ENCODE measurements at places on chromosomes 6 and 20. TPM values are rescaled to one million over a fixed set of nuclear protein-coding genes. Genes with fewer than 3 reads are reported as not detected.

- ATAC-seq: peak; percentile 46
Observed at GRCh38 chr20:40991181-40991889, 37.3 kb upstream of the TOP1 start.

- no peak for ATAC-seq
Observed at GRCh38 chr6:105317607-105318533, 85.0 kb downstream of the PREP start.

The NEU1 gene
- total RNA-seq: 30.0 TPM

The SAMD10 gene
- total RNA-seq: 0.77 TPM

GRCh38 chr6:113855500-113856374 lies 1.4 kb upstream of the MARCKS start:
- no peak for ATAC-seq

DNA sequence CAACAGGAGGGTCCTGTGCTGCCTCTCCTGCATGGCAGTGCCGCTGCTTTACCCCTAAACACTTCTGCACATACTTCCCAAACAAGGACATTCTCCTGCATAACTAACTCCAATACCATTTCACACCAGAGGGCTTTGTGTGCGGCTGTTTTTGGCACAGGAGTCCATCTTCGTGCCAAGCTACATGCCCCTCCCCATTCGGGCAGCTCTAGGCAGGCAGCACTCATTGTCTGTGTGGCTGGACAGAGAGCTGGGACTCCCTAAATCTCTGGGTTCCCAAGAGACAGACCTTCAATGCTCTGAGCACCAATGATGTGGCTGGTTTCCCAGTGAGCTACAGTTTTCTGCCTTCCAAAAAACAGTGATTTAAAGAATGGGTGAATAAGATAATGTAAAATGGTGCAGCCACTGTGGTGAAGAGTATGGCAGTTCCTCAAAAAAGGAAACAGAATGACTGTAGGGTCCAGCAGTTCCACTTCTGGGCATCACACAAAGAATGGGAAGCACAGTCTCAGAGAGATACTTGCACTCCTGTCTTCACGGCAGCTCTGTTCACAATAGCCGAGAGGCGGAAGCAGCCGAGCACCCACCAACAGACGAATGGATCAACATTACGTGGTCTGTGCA lies 80.3 kb upstream of the DUSP22 start:
- ATAC-seq: no peak

The ADGRF5 gene
- total RNA-seq: 11.7 TPM

DNA sequence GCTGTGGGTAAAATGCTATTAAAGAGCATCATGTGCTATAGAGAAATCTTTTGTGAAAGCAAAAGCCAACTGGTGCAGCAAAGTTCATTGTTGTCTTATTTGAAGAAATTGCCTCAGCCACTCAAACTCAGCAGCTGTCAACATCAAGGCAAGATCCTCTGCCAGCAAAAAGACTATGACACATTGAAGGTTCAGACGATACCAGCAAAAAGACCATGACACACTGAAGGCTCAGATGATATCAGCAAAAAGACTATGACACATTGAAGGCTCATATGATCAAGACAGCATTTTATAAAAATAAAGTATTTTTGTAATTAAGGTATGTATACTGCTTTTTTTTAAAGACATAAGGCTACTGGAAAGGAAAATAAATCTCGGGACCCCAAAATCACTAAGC lies 118.4 kb upstream of the RUNX2 start:
- ATAC-seq: no peak

GRCh38 chr20:2879146-2879545 lies 5.9 kb downstream of the PTPRA start:
- ATAC-seq: peak; percentile 36

The ENPP3 gene
- total RNA-seq: 1.5 TPM

DNA sequence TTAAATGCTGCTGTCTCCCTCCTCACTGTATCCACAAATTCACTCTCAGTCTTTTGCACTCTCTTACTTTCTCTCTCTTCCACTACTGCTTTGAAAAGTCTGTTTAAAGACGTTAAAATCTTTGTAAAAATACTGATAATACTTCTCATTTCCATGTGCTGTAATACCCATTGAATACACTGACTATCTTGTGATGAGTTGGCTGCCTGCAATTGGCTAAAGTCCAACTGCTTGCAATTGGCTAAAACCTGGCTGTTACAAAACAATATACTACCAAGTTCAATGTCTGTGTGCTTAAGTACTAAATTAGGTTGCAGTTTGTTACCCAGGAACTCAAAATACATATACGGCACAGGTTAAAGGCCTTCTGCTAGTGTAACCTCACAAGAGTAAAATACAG lies 264.8 kb downstream of the THBS2 start:
- peak; percentile 43 for ATAC-seq

The ARMC2 gene
- total RNA-seq: 3.6 TPM

The LCA5 gene
- total RNA-seq: 8.9 TPM

The CTAGE9 gene
- not detected for total RNA-seq

- peak; percentile 17 for ATAC-seq
Observed at GRCh38 chr6:125597411-125598253, 151.8 kb upstream of the HEY2 start.

GRCh38 chr20:45339799-45340198 lies 8.4 kb downstream of the SDC4 start:
- no peak for ATAC-seq

DNA sequence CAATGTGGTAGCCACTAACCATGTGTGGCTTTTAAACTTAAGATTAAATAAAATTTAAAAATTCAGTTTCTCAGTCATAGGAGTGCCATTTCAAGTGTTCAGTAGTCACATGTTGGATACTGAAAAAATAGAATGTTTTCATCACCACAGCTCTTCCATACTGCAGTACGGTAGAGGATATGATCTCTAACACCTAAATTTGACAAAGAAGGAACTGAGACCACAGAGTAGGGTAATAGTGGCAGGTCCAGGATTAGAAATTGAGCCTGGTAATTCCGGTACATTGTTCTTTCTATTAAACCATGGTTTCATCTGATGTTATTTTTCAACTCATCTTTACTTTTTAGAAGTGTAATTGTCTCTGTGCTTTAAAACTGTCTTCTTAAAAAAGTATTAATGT lies 104.0 kb downstream of the CD2AP start:
- no peak for ATAC-seq

- no peak for ATAC-seq
Observed at GRCh38 chr6:144667532-144668503, 382.7 kb downstream of the UTRN start.

DNA sequence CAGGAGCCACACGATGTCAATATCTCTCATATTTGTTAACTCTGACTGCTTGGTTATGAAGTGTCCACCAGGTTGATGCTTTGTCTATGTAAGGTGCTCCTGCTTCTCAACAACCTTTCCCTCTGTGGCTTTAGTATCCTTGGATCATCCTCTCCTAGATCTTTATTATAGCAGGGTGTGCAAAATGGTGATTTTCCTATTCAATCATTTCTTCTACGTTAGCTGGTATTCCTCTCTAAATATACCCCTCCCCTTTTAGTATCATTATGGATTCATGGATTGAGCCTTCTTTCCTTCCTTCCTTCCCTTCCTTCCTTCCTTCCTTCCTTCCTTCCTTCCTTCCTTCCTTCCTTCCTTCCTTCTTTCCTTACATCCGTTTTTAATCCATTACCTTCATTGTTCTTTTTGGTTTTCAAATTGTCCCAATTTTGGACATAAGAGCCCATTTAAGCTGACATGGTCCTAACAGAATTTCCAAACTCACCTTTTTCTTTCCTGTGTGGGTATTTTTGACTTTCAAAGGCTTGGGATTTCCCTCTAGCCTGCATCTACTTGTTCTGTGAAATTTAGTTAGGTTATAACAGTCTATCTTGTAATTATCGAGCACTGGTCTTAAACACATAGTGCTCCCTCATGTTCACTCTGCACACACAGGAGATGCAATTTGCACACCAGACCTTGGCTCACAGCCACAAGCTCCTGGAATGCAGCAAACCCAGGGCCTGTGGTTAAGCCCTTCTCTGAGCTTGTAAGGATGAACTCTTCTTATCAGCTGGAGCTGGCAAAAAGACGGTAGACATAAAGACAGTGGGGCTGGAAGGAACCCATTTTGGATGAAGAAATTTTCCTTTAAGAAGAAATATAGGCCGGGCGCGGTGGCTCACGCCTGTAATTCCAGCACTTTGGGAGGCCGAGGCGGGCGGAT lies 109.9 kb downstream of the SLC24A3 start:
- ATAC-seq: no peak

The CALHM5 gene
- 6.0 TPM for total RNA-seq

The RAET1L gene
- total RNA-seq: 0.62 TPM

The CDH26 gene
- total RNA-seq: 1.1 TPM

DNA sequence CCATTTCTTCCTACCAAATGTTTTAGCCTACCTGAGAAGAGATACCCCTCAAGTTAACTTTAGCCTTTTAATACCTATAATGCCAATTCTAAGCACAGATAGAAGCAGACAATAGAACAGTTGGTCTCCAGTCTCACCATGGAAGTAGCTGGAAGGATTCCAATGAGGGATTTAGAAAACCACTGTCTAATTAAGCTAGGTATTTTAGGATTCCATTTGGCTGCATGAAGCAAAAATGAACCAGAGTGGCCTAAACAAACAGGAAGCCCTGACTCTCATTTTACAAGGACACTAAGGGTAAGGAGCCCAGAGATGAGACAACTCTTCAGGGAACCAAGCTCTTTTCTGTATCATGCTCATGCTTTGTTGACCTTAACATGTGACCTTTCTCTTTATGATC lies 199.2 kb downstream of the ALDH8A1 start:
- no peak for ATAC-seq

The TBC1D22B gene
- 9.2 TPM for total RNA-seq

- no peak for ATAC-seq
Observed at GRCh38 chr6:142938510-142938909, 6.5 kb downstream of the HIVEP2 start.

DNA sequence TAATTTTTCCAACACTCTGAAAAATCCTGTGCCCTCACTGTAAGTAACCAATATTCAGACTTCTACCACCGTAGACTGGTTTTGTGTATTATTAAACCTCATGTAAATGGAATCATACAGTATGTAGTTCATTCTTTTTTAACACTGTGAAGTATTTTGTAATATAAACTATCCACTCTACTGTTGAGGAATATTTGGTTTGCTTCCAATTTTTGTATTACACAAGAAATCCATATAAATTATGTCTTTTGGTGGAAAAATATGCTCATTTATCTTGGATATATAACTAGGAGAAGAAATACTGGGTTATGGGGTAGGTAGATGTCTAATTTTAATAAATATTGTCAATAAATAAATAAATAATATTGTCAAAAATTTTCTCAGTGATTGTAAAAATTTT lies 116.8 kb downstream of the CHD6 start:
- ATAC-seq: no peak

- ATAC-seq: no peak
Observed at GRCh38 chr6:82976179-82976578, 89.5 kb downstream of the UBE3D start.

DNA sequence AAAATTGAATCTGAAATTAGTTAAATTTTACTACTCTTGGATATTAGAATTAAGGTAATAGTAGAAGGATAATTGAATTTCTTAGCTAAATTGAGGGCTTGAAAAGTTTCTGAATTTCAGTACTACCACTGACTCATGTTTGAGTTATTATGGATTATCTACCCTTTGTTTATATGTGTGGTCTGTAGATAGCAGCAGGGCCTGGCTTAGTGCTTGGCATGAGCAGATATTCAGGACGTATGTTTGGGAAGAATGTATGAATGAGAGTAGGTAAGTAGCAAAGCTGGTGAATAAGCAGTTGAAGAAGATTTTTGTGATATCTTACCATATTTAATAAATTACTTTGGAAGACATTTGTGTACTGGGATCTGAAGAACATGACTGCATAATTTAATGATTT lies 152.7 kb downstream of the MACROD2 start:
- ATAC-seq: no peak

GRCh38 chr6:16903470-16903869 lies 142.2 kb upstream of the ATXN1 start:
- no peak for ATAC-seq

DNA sequence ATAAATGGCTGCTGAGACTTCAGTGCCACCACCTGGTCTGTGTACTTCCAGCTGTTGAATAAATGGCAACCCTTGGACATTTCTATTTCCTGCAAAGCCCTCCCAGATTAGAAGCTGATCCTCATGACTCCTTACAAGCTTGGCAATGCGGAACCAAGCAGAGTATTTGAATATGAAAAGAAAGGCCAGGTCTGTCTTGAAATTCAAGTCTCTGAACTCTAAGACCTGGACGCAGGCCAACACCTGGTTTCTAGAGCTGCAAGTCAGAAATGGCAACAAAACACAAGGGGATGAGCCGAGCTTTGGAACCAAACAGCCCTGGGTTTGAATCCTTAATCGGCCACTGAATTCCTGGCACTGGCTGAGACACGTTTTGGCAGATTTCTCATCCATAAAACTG lies 353.4 kb downstream of the PTPRT start:
- ATAC-seq: no peak

DNA sequence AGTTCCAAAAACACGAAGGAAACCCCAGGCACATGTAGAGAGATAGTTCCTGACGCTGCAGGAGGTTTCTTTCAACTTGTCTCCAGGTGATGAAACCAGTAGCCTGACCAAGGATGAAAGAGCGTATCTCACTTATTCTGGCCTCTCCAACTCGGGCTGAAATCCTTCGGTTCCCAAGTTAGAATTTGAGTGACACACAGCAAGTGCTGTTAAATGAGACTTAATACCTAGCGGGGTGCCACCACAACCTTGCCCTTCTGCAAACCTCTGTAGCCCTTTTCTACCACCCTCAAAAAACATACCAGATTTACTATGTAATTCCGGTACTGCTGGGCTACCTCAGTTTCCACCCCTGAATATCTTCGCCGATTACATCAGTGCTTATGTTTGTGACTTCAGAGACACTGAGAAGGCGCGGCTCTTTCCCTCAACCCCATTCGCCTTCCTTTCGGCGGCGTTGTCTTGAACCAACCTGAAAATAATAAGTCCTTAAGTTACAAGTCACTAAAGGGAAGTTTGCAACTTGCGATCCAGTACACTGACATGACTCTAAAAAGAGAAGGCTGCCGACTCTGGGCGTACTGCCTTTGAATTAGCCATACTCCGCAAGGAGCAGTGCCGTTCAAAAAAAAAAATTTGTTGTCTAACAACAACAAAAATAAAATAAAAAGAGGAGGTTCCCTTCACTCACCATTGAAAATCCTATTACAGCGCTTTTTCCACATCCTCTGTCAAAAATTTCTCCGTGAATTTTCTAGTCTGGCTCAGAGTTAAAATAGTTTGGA lies 194.9 kb upstream of the ZNF184 start:
- ATAC-seq: no peak

GRCh38 chr6:105592329-105592728 lies 189.4 kb upstream of the PREP start:
- peak; percentile 46 for ATAC-seq

DNA sequence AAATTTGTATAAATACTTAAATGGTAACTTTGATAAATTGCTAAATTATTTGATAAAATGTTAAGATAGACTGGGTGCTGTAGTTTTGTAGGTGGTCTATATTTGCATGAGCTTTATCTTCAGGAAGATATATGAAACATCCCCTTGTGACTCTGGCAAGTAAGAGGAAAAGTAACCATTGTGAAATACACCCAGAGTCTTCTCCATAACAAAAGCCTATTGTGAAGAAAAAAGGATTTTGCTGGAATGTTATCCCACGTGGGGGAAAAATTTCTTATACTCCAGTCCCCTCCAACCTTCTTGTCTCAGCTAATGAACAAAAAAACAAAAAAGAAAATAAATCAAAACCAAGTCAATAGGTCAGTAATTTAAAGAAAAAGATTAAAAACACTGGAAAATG lies 600.7 kb downstream of the HDGFL1 start:
- ATAC-seq: no peak

GRCh38 chr20:15039088-15039752 lies 701.8 kb upstream of the FLRT3 start:
- no peak for ATAC-seq

- no peak for ATAC-seq
Observed at GRCh38 chr6:146434732-146435390, 108.8 kb upstream of the RAB32 start.

- no peak for ATAC-seq
Observed at GRCh38 chr6:112831022-112831421, 483.9 kb downstream of the RFPL4B start.

The MUCL3 gene
- not detected for total RNA-seq
